ENCODE measurements at places on chromosomes 2 and 18.

GRCh38 chr2:189602233-189602632 is 21.6 kb upstream of the SLC40A1 start:
- H3K27ac ChIP-seq, result no peak overlapping the region
- H3K4me1 ChIP-seq, result peaks cover 9% of the 10 kb centered on the region
- H3K4me3 ChIP-seq, result no peak overlapping the region
- H3K36me3 ChIP-seq, result no peaks in the 10 kb centered on the region
- no peak for DNase-seq
- peaks cover 18% of the 10 kb centered on the region for H3K27me3 ChIP-seq

GRCh38 chr2:215363461-215364156 is 51.8 kb downstream of the ATIC start:
- H3K4me1 ChIP-seq, result no peaks in the 10 kb centered on the region
- H3K36me3 ChIP-seq, result peaks cover 51% of the 10 kb centered on the region
- DNase-seq, result no peak
- no peaks in the 10 kb centered on the region for H3K27me3 ChIP-seq
- H3K4me3 ChIP-seq, result no peak overlapping the region

DNA sequence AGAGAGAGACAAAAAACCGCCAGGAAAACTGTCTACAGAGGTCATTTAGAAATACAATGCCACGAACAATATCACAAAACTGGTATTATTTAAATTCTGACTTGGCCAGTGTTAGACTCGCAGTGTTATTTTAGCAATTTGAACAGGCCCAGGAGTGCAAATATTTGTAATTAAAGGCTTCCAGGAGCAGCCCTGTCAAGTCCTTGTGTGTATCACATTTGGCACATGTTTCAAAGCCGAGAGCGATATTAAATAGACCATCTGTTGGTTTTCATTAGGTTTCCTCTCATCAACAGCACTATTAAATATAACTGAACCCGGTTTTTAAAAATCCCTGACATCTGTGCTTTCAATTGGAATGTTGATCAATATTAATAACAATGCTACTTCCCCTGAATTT is 656.9 kb downstream of the TSN start:
- no peaks in the 10 kb centered on the region for H3K36me3 ChIP-seq
- H3K4me1 ChIP-seq, result no peaks in the 10 kb centered on the region
- no peak overlapping the region for H3K27ac ChIP-seq
- DNase-seq, result no peak
- no peak overlapping the region for H3K4me3 ChIP-seq
- H3K27me3 ChIP-seq, result no peaks in the 10 kb centered on the region

DNA sequence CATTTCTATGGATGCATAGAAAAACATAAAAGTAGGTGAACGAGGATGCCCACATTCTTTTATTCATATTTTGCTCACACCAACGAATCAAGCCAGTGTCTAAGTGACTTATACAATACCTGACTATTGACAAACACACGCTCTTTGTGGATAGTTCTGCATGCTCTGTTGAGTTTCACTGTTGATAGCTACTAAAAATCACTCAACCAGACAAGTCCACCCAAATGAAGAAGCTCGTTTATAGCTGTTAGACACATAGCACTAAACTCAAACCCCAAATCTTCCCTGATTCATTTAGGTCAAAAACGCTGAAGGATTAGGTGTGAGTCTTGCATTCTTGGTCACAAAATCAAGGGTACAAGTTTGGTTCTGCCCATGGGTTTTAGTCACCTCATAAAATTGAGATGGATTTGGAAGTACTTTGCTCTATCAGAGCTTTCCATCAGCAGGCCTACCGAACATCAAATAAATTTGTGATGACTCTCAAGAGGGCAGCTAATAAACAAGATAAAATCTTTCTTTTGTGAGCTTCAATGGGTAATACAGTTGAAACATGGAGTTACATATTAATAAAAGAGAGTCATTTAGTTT is 92.7 kb upstream of the ETAA1 start:
- no peak overlapping the region for H3K27ac ChIP-seq
- no peaks in the 10 kb centered on the region for H3K27me3 ChIP-seq
- H3K4me1 ChIP-seq, result no peaks in the 10 kb centered on the region
- no peak overlapping the region for H3K4me3 ChIP-seq
- H3K36me3 ChIP-seq, result no peaks in the 10 kb centered on the region
- no peak for DNase-seq

DNA sequence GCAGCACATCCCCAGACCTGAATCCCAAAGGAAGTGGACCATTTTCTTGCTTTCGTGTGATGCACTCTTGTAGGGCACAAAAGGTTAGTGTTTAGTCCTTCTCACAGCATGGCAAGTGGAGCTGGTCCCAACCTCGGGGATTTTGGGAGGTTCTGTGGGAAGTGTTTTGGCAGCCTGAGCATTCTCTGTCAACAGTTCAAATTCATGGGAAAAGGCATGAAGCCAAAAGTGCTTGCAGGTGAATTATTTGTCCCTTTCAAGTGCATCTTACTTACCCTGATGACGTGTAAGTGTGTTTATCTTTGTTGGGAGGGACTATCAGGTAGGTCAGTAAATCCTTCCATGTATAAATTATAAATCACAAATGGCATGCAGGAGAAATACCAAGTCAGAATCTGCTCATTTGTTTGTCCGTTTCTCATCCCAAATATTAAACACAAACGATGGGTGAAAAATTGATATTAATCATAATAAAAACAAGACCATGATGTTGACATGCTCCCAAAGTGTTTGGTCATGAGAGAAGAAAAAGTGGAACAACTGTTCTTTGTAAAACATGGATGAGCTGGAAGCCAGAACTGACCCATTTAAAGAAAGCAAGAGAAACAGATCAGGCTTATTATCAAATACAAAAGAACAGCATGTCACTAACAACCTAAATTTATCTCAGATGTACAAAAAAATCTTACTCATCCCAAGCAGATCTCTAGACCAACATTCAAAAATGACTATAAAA is 57.6 kb downstream of the EPHA4 start:
- no peaks in the 10 kb centered on the region for H3K27me3 ChIP-seq
- H3K27ac ChIP-seq, result no peak overlapping the region
- no peak for DNase-seq
- no peak overlapping the region for H3K4me3 ChIP-seq
- peaks cover 19% of the 10 kb centered on the region for H3K4me1 ChIP-seq

GRCh38 chr2:187470698-187471097 is 22.6 kb upstream of the CALCRL start:
- H3K27ac ChIP-seq, result no peak overlapping the region
- no peak overlapping the region for H3K4me3 ChIP-seq
- no peaks in the 10 kb centered on the region for H3K4me1 ChIP-seq
- no peaks in the 10 kb centered on the region for H3K36me3 ChIP-seq
- no peak for DNase-seq

- no peak overlapping the region for H3K27ac ChIP-seq
- no peaks in the 10 kb centered on the region for H3K4me1 ChIP-seq
- H3K27me3 ChIP-seq, result no peaks in the 10 kb centered on the region
- no peaks in the 10 kb centered on the region for H3K36me3 ChIP-seq
These were observed 184.1 kb upstream of the RAB12 start for GRCh38 chr18:8424917-8425725.

DNA sequence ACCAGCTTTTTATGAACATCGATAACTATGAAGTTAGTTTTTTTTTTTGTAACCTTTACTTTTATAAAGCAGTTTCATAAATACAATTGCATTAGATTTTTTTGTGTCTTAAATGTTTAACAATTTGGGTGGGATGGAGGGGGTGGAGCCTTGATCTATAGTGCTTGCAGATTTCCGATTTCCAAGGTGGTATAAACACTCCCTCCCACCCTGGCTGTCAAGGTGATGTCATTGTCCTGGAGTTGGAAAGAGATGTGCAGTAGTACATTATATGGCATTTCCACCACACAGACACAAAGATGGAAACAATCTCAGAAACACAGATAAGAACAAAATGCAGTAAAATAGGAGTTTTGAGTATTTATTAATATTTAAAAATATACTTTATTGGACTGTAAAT is 114.4 kb downstream of the TTN start:
- DNase-seq, result no peak
- no peaks in the 10 kb centered on the region for H3K4me1 ChIP-seq
- H3K27me3 ChIP-seq, result no peaks in the 10 kb centered on the region
- H3K27ac ChIP-seq, result peak overlapping the region; percentile 44
- H3K4me3 ChIP-seq, result no peak overlapping the region
- peaks cover 100% of the 10 kb centered on the region for H3K36me3 ChIP-seq

DNA sequence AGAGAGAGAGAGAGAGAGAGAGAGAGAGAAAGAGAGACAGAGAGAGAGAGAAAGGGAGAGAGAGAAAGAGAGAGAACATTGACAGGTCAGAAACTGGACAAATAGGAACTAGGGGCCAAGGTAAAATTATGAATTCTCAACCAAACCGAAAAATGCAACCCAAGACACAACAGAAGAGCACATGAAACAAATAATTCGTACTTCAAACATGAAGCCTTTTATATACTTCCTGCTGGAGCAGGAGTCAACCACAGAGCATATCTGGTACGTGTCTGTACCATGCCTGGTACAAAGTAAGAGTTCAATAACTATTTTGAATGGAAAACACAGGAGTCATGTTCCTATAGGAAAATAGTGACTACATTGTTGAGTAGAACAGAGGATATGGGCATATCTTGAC is 6.5 kb upstream of the VPS54 start:
- no peak overlapping the region for H3K27ac ChIP-seq
- H3K4me3 ChIP-seq, result no peak overlapping the region
- H3K27me3 ChIP-seq, result no peaks in the 10 kb centered on the region
- no peak for DNase-seq
- peaks cover 5% of the 10 kb centered on the region for H3K4me1 ChIP-seq

DNA sequence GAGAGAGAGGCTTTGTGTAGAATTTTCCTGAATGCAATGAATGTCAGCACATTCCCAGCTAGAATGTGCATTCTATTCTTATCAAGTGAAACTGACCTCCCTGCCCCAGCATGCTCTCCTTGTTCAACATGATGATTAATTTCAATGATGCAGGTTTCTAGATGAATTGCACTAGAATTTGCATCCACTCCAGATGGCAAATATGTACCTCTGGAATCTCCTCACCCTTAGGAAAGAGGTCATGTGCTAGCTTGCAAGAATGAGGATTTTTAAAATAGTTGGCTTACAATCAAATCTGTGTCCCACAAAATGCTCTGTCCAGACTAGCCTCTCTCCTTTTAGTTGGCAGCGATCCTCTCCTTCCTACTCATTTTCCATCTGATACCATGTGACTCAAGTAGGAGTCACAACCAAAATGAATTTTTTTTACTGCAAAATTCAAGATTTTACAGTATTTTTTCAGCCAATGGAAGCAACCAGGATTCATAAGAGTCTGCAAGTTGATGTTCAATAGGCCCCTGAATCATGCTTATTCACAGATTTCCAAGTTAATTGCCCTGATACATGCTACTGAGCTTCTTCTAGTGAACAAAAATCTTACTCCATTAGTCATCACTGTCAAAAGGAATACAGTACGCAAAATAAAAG is 21.0 kb upstream of the STAT4 start:
- H3K27ac ChIP-seq, result no peak overlapping the region
- H3K4me3 ChIP-seq, result no peak overlapping the region
- peaks cover 10% of the 10 kb centered on the region for H3K4me1 ChIP-seq
- H3K27me3 ChIP-seq, result no peaks in the 10 kb centered on the region
- no peak for DNase-seq

DNA sequence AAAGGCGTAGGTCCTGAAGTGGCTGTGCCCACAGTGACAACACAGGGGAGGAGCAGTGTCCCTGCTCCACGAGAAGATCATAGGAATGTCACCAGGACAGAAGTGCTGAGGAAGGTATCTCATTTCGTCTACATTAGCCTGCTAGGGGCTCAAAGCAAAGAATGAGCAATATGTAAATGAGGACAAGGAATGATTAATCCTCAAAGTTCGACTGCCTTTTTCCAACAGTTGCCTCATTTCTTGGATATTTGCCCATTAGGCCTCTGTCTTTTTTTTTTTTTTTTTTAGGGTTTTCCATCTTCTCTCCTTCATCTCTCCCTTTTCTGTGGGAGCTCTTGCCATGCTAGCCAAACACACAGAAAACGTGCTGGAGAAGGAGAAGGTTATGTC is 105.2 kb upstream of the ARHGAP28 start:
- H3K27me3 ChIP-seq, result no peaks in the 10 kb centered on the region
- H3K4me3 ChIP-seq, result no peak overlapping the region
- no peak for DNase-seq
- no peaks in the 10 kb centered on the region for H3K36me3 ChIP-seq
- peaks cover 6% of the 10 kb centered on the region for H3K4me1 ChIP-seq

All from cardiac muscle cell (in vitro differentiated cells and primary cell).